PC-9 (cell line): ENCODE measurements at places on chromosomes 13 and 19. TPM values are rescaled to one million over a fixed set of nuclear protein-coding genes. Genes with fewer than 3 reads are reported as not detected.

POLRMT gene
- 46.4 and 57.1 TPM in 2 replicates for total RNA-seq

PCP2 gene
- total RNA-seq: 0.92 and 1.0 TPM in 2 replicates

ZSCAN4 gene
- total RNA-seq: not detected in 2 replicates

ZNF816 gene
- 11.8 and 13.8 TPM in 2 replicates for total RNA-seq

DNA sequence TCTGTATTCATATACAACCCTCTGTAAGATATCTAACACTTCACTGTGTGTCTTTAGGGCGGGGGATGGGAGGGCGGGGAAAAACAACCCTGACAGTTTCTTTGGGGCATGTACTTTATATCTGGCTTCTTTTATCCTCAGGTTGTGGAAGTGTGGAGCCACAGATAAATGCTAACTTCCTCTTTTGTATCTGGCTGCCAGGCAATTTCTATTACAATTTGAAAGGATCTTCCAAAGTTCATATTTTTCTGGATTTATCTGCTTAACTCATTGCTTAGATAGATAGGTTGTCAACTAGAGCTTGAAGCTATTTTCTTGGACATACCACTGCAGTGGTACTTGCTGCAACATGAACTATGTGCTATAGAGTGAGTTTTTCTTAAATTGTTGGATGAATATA lies 393.0 kb downstream of the LMO7 start:
- H3K4me1 ChIP-seq: no peaks in the 10 kb centered on the region
- no peaks in the 10 kb centered on the region for H3K36me3 ChIP-seq
- no peak overlapping the region for H3K4me3 ChIP-seq
- no peak overlapping the region for H3K27ac ChIP-seq
- no peaks in the 10 kb centered on the region for H3K27me3 ChIP-seq

DNA sequence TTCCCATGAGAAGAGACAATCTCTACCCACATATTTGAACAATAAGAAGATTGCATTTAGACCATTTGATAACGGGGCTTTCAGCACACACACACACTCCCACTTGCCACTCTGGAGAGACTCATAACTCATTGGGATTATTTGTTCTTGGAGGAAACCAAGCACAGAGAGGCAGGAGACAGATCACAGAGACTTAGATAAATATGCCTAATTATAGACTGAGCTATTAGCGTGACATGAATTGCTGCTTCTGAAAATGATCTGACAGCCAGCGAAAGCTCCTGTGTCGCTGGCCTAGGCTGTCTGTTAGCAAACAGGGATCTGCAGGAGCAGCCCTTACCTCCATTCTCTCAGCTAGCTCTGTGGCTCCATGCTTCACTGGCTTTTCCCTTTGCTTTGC lies 111.4 kb downstream of the CCNA1 start:
- H3K27ac ChIP-seq: no peak overlapping the region
- no peak overlapping the region for H3K4me3 ChIP-seq
- no peaks in the 10 kb centered on the region for H3K36me3 ChIP-seq
- no peaks in the 10 kb centered on the region for H3K4me1 ChIP-seq

- no peaks in the 10 kb centered on the region for H3K27me3 ChIP-seq
- H3K4me3 ChIP-seq: no peak overlapping the region
- H3K27ac ChIP-seq: peak overlapping the region; percentile 11; the same call in 1 of the 2 replicates
- H3K36me3 ChIP-seq: no peaks in the 10 kb centered on the region
- peaks cover 52% of the 10 kb centered on the region for H3K4me1 ChIP-seq
These were observed 6.2 kb downstream of the MYO1F start for GRCh38 chr19:8571006-8571411.

- no peaks in the 10 kb centered on the region for H3K36me3 ChIP-seq
- H3K4me1 ChIP-seq: no peaks in the 10 kb centered on the region
- H3K27ac ChIP-seq: no peak overlapping the region
- DNase-seq: no peak
- no peaks in the 10 kb centered on the region for H3K27me3 ChIP-seq
- H3K4me3 ChIP-seq: no peak overlapping the region
These were observed 34.5 kb downstream of the SPRY2 start for GRCh38 chr13:80306337-80306972.

DNA sequence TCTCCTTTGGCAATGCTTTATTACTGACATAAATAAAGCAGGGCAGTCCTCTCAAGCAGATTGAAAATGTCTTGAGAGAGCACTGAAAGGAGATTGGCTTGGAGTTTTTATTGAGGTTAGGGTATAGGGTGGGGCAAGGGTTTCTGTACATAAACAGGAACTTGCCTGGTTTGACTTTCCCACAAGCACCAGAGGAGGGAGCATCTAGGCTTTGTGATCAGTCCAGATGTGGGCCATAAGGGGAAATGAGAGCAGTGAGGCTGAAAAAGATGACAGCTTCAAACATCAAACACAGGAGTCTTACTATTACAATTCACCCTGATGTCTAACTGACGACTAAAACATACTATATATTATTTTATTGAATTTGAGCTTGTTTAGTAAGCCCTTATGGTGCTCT lies 260.9 kb downstream of the MTUS2 start:
- DNase-seq: no peak
- no peak overlapping the region for H3K4me3 ChIP-seq
- H3K4me1 ChIP-seq: no peaks in the 10 kb centered on the region
- no peaks in the 10 kb centered on the region for H3K27me3 ChIP-seq

DNA sequence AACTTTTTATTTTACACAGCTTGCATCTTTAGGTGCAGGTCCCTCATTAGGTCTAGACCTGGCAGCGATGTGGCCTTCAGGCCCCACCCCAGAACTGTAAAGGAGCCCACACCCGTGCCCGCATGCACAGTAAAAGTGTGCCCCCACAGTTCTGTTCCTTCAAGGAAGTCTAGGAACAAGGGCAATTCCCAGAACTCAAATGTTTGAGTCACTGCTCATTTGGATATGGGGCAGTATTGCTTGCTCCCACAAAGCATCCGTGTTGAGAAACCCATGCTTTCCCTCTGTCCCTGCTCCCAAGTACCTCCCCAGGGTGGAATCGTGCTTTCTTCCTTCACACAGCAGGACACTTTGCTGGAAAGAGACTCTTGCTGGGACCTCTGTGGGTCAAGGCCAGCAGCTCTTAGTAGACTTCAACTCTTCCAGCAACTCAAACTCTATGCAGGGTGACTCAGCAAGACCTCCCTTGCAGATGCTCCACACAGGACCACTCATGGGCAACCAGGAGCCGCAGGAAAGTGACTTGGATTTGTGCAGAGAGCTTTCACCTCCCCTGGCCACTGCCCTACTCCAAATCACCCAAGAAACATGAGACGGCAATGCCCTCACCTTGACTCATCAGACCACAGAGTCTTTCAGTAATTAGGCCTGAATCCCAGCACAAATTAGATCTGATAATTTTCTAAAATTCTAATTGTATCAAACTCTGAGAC lies 12.3 kb downstream of the SLC7A1 start:
- peak overlapping the region; percentile 57 for H3K27ac ChIP-seq
- H3K27me3 ChIP-seq: no peaks in the 10 kb centered on the region
- H3K4me1 ChIP-seq: peaks cover 46% of the 10 kb centered on the region
- peak overlapping the region; percentile 23; the same call in 1 of the 2 replicates for H3K4me3 ChIP-seq
- peak; percentile 78 for DNase-seq
- peaks cover 3% of the 10 kb centered on the region; the same call in 1 of the 2 replicates for H3K36me3 ChIP-seq

- peak overlapping the region; percentile 89 for H3K4me3 ChIP-seq
- H3K36me3 ChIP-seq: no peaks in the 10 kb centered on the region
- peaks cover 23% of the 10 kb centered on the region for H3K4me1 ChIP-seq
- DNase-seq: no peak
- H3K27me3 ChIP-seq: no peaks in the 10 kb centered on the region
- H3K27ac ChIP-seq: 0 out of 2 replicates have a peak overlapping the region, but pooled peaks have one; percentile 30
These were observed 533 bp downstream of the LRCH1 start for GRCh38 chr13:46553521-46553885.

DNA sequence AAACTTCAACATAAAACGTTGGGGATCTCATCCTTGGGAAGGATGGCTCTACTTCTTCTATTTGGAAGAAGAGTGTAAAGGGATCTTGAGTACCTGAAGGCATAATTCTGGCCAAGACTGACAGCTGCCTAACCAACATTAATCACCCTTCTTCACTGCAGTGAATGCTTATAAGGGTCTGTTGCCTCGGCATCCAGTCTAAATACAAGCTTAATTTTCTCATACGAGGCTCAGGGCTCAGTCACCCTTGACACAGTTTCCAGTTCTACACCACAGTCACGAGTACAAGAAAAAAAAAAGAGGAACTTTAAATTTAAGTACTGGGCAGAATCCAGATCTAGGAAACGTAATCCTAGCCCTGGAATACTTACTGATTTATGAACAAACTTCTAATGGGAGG lies 9.0 kb downstream of the FPR3 start:
- no peaks in the 10 kb centered on the region for H3K4me1 ChIP-seq
- no peak for DNase-seq
- H3K27me3 ChIP-seq: no peaks in the 10 kb centered on the region
- H3K27ac ChIP-seq: no peak overlapping the region
- H3K4me3 ChIP-seq: no peak overlapping the region
- H3K36me3 ChIP-seq: no peaks in the 10 kb centered on the region
